ENCODE measurements at places on chromosomes 4 and X. TPM values are rescaled to one million over a fixed set of nuclear protein-coding genes. Genes with fewer than 3 reads are reported as not detected.

NUDT6 gene
- total RNA-seq: 13.7 TPM

WDR13 gene
- 37.6 TPM for total RNA-seq

JADE3 gene
- total RNA-seq: 0.47 TPM

CXCL5 gene
- total RNA-seq: not detected

FAM47A gene
- total RNA-seq: not detected

DMD gene
- total RNA-seq: not detected

VSIG4 gene
- not detected for total RNA-seq

CCNI gene
- 203 TPM for total RNA-seq

CXXC4 gene
- not detected for total RNA-seq

NWD2 gene
- not detected for total RNA-seq

DCAF12L2 gene
- not detected for total RNA-seq

C4orf50 gene
- total RNA-seq: 0.13 TPM

ZAR1 gene
- not detected for total RNA-seq

DAPP1 gene
- total RNA-seq: 16.7 TPM

MAGEA11 gene
- not detected for total RNA-seq

KIT gene
- 5.4 TPM for total RNA-seq

CORIN gene
- not detected for total RNA-seq

DNA sequence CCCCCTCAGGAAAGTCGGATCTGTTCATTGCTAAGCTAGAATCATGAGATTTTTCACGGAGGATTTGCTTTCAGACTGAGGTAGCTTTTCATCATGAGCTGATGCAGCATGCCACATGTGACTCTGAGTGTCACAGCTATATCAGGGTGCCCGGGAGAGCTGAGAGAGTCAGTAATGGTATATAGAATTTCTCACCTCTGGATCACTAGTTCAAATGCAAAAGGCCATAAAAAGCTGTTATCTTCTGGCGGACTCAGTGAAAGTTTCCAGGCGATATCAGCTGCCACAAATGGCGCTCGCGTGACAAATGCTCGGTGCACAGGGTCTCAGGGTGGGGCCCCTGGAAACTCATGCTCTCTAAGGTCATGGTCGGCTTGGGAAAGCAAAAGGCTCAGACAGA, 150.1 kb downstream of the DHX15 start:
- no peak for DNase-seq

DNA sequence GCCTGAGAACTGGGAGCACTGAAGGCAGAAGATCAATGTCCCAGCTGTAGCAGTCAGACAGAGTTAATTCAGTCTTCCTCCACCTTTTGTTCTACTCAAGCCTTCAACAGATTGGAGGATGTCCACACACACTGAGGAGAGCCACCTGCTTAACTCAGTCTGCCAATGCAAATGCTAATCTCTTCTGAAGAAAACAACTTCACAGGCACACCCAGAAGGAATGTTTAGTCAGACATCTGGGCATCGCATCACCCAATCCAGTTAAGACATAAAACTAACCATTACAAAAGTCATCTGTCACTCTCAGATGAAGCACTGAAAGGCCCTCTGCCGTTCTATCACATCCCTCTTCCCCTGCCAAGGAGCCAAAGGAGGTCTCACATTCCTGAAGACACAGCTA, 173.7 kb downstream of the CENPC start:
- no peak for DNase-seq

DNA sequence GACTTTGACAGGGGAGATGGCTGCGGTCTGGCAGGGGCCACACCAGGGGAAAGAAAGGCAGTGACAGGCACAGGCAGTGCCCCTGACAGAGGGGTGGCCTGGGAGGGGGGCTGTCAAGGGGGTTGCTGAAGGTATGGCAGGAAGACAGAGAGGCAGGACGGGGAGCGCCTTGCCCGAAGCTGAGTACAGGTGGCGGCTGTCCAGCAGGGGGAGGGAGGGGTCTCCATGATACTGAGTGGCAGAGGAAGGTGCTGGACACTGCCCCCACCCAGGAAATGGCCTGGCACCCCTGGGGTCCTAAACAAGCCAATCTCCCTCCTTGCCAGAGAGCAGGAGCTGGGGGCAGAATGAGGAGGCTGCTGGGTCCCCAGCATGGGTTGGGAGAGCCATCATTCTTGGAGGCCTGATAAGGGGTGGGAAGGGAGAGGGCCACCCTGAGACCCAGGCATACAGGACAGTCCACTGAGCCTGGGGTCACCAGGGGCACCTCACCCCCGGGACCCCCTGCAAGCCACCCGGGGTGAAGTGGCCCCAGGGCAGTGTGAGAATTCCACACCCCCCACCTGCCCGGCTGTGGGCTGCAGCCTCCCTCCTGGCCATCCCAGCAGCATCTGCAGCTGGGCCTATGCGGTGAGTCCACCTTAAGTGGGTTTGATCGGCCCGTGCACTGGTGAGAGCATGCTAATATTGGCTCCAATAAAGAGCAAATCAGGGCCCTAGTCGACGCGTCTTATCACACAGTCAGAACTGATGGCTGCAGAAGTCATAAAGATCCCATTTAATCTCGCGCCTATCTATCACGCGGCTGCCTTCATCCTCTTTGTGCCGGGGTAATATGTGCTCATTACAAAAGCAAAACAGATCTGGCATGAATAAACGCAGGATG, 108.5 kb downstream of the FAM53A start:
- no peak for DNase-seq

GRCh38 chr4:56052481-56052880, 103.7 kb downstream of the CEP135 start:
- no peak for DNase-seq

DNA sequence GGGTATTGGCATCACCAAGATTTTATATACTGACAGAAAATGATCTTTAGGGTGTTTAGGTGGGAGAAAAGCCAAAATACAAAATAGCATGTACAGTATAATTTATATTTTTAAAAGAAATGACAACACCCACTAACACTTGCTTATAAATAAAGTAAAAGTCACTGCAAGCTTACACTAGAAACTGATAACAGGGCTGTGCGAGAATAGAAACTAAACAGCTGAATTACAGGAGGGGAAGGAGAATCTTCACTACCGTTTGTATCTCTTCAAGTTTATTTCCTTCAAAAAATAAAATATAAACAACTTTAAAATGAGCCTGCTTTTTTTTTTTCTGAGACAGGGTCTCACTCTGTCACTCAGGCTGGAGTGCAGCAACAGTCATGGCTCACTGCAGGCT, 22.8 kb downstream of the GRSF1 start:
- DNase-seq: no peak

DNA sequence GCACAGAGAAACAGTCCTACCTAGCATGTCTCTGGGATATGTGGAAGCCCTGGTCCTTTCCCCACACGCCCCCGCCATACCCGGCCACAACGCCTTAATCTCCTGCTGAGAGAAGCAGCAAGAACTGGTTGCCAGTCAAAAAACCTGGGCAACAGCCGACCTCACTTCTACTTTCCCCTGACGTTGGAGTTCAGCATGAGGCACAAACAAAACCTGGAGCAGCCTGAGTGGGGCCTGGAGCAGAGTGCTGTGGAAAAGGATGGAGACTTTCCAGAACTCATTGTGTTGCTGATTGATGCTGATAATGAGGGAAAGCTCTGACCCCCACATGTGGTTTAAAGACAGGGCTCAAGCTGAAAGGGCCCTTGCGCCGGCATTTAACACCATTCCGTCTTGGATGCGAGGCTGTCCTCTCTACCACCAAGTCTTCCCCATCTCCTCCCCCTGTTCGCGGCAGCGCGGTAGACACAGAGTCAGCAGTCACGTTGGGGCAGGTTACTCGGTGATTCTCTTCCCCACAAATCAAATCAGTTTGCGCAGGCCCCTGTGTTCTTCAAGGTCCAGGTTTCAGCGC, 666 bp downstream of the CCDC158 start:
- DNase-seq: no peak

- no peak for DNase-seq
These were observed 5.5 kb downstream of the USP9X start for GRCh38 chrX:41090568-41091238.

GRCh38 chr4:105911426-105911825, 16.2 kb downstream of the NPNT start:
- no peak for DNase-seq

DNA sequence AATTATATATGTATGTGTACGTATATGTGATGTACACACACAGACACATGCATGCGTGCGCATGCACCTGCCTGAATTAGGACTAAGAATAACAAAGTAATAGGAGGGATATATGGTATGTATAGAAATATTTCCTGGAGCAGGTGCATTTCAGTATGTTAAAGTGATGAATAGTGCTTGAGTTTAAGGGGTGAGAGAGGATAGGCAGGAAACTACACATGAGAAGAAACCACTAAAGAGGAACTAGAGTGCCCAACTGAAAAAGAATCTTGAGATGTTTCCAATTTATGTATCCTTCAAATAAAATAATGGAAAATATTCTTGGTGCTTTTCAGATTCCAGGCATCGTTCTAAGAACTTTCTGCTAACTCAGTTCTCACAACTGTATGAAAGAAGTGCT, 52.6 kb upstream of the UNC5C start:
- no peak for DNase-seq

DNA sequence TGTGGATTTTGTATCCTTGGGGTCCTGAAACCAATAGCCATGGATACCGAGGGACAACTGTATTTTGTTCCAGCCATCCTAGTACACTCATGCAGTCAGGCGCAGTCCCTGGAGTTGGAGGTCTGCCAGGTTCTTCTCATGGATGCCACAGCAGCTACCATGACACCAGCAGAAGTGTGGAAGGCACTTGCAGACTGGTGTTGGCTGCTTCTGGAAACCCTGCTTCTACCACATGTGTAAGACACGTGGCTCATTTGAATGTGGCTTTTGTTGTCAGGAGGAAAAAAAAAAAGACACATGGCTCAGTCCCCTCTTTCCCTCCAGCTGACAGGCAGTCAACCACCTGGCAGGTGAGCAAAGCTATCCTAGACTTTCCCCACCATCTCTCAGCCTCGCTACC, 19.4 kb downstream of the DRD5 start:
- no peak for DNase-seq

DNA sequence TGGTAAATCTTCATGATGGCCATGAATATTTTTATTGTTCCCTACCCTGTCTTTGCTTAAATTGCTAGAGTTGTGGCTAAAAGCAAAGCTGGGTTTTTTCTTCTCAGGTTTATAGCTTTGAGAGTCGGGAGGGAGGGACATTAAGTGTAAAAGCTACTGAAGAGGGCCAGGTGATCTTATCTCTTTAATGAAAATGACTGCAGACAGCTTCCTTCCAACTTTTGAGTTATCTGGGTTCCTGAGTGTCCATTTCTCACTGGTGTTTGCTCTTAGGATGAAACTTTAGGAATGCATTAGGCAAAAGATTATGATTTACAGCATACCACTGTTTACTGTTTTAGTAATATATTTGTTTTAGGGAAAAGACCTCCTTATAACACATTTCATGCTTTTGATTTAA, 187.7 kb downstream of the SHROOM3 start:
- DNase-seq: no peak

- no peak for DNase-seq
These were observed 317.7 kb downstream of the NR3C2 start for GRCh38 chr4:148124512-148124911.

GRCh38 chrX:7155163-7155562, 7.2 kb upstream of the PUDP start:
- no peak for DNase-seq

DNA sequence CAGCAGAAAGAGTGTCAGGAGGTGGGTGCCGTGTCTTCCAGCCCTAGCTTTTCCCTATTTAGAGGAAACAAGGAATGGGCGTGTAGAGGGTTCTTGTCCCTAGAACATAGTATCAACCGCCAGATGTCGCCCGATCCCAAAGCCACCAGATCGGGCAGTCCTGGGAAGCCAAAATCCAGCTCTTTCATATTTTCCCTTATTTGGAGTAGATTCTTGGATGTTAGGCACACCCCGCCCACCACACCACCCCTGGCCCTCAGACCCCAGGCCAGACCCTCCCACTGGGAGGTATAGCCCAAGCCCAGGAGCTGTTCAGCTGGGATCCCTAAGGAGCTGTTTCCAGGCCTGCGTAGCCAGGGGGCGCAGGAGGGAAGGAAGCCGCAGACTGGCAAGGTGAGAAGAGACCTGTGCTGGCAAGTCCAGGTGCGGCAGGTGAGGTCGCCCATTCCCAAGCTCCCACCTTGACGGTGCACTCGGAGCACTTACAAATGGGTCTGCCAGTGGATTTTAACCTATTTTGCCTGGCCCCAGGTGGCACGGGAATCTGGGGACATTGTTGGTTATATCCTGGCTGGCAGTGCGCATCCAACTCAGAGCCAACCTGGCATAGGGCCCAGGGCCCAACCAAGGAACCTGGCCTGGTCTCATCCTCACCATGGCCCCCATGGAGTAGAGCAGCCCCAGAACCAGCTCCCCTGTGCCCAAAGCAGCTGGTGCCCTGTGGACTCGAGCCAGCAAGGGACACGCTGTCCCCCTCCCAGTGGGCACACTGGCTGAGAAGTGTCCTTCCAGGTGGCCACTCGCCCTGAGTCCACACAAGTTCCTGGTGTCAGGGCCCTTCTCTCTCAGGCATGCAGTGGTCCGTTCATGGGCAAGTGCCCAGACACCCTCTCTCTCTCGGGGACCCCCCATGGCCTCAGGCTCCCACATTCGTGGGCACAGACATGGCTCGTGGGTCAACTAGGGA, 811 bp downstream of the FLNA start:
- DNase-seq: no peak

DNA sequence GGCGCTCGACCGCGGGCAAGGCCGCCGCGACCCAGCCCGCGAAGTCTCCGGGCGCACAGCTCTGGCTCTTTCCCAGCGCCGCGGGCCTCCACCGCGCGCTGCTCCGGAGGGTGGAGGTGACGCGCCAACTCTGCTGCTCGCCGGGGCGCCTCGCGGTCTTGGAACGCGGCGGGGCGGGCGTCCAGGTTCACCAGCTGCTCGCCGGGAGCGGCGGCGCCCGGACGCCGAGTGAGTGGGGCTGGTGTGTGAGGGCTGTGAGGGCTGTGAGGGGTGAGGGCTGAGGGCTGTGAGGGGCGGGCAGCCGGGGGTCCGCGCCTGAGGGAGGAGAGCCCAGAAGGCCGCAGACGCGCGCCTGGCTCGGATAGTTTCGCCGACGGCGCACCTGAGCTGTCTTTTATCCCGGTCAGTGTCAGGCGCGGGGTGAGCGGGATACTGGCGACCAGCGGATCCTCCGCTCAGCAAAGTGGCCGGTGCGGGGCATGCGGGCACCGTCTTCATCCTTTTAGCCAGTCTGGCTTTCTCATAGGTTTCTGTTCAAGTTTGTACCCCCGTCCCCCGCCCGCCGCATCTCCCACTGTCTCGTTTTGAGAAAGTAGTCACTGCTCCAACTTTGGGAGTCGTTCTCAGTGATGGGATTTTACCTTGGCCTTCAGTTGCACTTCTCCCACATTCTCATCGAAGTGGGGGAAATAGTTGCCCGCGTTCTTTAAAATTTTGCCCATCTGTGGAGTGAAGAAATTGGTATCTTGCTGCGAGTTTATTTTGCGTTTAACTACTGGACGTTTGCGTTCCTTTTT, 586 bp downstream of the HERC5 start:
- peak; percentile 54 for DNase-seq

DNA sequence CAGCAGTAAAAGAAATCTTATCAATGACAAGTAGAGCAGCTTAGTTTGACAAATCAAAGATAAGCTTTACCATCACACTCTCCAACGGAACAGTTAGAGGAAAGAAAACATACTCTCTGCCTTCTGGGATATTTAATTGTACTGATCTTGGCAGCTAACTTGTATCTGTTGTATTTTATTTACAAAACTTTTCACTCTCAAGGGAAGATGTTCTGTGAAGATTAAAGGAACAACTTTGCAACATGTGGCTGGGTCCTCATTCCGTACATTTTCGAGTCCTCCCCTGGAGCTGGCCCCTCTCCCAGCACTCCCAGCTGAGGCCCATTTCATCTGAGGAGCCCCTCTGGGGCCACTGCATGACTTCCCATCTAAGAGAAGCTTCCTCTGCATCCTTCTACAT, 74.4 kb downstream of the RPS3A start:
- no peak for DNase-seq

Data from activated CD8-positive, alpha-beta T cell treated with anti-CD3 and anti-CD28 coated beads, Interleukin-2, amount 10 ng/mL, durations not matched to agents 7 days and 5 days (primary cell).